Activated CD8-positive, alpha-beta T cell treated with anti-CD3 and anti-CD28 coated beads, Interleukin-2, amount 10 ng/mL, durations not matched to agents 7 days and 5 days (primary cell): ENCODE measurements at places on chromosomes 13 and 19.

DNA sequence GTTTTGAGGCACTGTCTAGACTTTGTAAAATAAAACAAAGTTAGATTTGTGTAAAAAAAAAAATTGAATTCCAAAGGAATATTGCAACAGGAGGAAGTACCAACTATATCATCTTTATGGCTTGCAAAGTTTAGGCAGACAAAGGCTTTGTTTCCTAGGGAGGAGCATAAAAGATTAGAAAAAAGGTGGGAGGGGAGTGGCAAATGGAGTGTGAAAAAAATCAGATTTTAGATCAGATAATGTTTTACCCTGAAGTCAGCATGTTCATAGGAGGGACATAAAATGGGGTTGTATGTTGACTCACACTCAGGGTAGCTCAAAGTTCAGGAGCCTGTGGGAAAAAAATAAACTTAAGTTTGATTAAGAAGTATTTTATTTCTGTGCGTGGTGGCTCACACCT lies 3.7 kb downstream of the ZNF85 start:
- DNase-seq = no peak

DNA sequence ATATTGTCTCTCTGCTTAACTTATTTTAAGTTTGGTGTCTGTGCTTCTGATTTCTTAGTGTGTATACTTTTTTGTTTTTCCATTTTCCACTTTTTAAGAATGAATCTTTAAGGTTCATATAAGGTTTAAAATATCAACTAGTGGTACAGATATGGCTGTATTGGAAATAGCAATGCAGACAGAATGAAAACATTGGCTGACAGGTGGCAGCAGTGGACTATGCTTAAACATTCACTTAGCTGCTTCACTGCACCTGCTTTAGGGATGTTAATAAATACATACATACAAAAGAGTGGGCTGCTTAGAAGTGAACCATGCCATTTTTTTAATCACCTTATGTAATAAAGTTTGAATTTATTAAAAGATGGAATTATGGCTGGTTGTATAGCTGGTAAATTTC lies 27.3 kb downstream of the TM9SF2 start:
- DNase-seq = peak; percentile 49

DNA sequence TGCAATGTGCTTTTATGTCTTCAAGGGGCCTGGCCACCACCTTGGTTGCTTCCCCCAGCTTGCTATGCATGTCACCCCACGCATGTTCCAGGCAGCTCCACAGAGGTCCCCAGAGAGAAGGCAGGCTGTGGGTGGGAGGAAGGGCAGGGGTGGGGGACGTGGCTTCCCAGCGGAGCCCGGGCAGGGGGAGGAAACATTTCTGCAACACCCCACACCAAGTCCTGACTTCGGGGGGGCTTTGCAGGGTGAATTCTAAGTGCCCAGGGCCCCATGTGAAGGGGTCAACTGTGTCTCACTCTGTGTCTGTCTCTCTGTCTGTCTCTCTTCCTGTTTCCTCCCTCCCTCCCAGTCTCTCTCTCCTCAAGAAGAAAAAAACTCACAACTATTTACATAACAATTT lies 39.6 kb downstream of the LTBP4 start:
- no peak for DNase-seq

- no peak for DNase-seq
Measured at GRCh38 chr13:75353781-75354193, 128.2 kb downstream of the TBC1D4 start.

DNA sequence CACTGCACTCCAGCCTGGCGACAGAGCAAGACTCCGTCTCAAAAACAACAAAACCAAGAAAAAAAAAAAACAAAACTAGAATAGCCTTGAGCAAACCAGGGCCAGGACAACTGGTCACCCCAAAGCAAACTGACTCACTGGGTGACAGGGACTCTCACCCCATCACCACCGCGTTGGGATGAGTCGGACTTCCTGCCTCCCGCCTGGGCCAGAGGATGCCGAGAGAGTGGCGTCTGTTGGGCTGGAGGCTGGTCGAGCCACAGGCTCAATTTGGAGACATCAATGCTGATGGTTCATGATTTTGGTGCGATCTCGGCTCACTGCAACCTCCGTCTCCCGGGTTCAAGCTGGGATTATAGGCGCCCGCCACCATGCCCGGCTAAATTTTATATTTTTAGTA lies 11.6 kb downstream of the TMPRSS9 start:
- no peak for DNase-seq
